NCI-H2029 (cell line): ENCODE measurements at places on chromosomes 11 and 22.
A peak's percentile ranks its signal among the peaks of the same experiment; 100 is the strongest.

DNA sequence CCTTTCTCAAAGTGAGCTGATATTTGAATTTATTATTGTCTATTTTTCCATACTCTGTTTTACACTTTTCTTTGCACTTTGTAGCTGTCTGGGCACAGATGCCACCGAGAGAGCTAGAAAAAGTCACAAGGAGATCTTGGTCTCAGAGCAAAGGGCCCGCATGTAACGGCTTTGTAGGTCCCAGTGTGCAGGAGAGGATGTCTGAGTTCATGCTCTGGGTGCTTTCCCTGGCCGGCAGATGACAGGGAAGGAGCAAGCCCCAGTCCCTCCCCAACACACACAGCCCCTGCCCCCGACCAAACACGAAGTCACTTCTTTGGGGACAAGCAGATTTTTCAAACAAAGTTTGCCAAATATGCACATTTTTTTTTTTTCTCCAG lies 55.8 kb downstream of the SMIM38 start:
- no peak for DNase-seq

GRCh38 chr22:49789289-49790141 lies 38.2 kb downstream of the BRD1 start:
- no peak for DNase-seq

DNA sequence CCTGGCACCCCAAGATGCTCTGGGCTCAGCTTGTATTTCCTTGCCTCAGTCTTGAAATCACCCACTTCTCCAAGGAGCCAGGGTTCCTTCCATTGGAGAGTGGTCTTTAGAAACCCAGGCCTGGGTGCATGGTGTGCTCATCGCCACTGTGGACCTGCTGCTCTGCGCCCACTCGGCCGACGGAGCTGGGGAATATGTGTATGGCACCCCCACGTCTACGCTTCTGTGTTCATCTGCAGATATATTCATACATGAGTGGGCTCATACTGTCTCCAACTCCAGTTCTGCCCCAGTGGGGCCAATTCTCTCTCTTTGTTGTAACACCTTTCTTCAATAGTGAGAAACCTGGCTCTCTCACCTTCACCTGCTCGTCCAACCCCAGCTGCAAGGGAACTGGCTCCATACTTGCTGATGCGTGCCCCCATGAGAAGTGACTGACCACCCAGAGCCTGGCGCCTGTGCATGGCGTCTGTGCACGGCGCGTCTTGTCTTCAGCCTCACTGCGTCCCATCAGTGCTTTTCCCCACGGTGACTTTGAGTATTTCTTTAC lies 39.8 kb downstream of the KCNQ1 start:
- no peak for DNase-seq

DNA sequence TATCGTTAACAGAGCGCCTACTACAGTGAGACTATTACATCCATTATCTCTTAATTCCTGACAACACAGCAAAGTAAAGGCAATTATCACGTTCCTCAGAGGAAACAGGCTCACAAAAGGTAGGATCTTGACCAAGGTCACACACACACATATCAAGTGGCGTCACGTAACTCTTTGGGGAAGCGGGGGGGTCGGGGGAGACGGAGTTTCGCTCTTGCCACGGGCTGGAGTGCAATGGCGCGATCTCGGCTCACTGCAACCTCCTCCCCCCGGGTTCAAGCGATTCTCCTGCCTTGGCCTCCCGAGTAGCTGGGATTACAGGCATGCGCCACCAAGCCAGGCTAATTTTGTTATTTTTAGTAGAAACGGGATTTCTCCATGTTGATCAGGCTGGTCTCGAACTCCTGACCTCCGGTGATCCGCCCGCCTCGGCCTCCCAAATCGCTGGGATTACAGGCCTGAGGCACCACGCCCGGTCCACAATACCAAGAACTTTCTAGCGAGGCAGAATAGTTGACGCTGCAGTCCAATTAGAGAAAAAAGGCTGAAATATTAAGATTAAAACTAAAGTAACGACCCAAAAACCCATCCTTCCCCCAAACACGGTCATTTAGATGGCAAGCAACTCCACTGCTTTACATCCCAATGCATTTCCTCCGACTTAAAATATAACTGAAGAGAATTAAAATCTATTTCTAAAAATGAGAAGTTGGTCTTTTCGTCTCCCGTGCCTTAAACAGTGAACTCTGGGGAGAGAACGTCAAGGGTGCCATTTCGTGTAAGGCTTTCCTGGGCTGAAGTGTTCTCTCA lies 1.2 kb downstream of the DDX17 start:
- peak; percentile 41 for DNase-seq

DNA sequence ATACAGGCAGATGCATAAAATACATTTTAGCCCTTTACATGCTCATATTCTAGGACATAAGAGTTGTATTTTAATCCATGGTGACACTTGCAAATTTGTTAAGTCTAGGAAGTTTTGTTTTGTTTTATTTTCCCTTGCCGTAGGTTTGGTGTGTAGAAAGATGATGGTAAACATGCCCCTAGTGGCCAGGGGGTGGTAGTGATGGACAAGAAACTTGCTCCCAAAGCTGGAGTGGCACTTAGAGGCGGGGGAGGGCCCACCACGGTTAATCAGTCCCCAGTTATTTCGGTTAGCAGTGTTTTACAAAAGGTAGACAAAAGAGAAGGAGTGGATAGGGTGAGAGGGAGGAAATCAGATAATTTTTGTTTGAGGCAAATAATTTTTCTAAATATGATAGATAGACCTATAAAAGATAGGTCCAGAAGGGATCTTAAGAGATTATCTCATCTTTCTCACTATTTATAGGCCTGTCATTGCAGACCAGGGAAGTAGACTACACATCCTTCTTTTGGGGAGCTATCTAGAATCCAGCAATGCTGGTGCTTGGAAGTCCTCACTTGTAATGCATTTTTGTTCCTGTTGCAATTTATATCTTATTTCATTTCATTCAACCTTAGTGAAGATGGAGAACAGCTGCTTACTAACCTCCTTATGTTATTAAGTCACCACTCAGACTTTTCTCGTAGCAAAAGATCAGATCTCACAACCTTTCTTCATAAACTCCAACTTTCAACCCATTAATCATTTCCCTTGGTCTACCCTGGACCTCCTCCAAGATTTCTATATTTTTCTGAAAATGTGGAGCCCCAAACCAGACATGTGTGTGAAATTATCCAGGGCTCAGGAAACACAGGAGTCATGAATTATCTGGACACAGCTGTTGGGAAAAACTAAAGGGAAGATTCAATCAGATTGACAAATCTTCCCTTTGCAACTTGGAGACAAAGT lies 5.9 kb upstream of the BDNF start:
- no peak for DNase-seq

- no peak for DNase-seq
Measured at GRCh38 chr11:44145011-44145775, 49.7 kb downstream of the EXT2 start.

DNA sequence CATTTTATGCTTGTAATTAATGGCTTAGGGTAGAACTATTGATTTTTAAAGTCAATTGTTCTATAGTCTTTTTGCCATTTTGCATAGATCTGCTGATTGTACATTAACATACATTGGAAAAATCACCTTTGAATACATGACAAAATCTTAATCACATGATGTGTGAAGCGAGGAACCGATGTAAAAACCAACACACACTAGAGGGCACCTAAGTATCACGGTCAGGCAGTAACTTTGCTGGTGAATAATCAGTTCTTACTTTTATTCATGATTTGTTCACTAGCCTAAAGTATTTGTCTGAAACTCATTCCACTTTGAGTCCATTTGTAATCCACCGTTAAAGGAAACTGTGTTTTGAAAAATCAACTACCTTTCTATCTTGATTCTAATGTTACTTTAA lies 28.2 kb downstream of the JHY start:
- no peak for DNase-seq

DNA sequence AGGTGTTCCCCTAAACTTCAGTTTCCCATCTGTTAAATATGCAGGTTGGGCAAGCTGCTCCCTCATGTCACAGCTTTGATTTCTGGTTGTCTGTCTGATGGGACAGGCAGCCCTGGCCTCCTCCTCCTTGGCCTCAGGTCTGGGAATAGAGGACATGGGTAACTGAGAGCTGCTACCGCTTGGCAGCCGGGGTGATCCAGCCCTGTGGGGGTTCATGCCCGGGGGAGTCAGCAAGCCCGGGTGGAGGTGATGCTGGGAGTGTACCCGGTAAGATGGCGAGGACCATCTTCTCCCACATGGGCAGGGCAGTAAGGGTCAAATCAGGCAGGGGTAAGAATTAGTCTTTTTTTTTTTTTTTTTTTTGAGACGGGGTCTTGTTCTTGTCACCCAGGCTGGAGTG lies 845.0 kb downstream of the TBC1D22A start:
- DNase-seq, result no peak

- no peak for DNase-seq
Measured at GRCh38 chr11:119375337-119376196, 5.9 kb downstream of the USP2 start.

DNA sequence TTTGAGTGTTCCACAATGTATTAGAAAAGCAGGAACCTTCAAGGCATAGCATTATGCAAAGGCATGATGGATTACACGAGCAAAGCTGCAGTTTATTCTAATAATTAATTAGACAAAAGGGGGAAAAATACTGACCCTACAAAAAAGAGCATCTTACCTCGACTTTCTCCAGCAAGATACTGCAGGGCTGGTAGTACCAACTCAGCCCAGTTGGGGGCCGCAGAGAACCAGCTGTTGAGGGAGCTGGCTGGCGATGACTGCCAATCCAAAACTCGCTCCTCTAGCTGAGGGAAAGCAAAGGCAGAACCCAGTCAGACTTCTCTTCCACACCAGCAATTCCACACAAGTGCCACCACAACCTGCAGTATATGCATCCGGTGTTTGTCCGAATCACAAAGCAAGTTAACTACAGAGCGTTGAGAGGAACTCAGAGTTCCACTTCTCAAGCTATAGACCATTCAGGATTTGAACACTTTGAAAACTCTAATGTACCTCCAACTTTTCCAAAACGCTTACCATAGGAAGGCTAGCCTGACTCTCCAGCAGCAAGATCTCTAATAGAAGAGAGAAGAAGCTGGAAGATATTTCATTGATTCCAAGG lies 13.7 kb downstream of the NFRKB start:
- DNase-seq, result peak; percentile 7

DNA sequence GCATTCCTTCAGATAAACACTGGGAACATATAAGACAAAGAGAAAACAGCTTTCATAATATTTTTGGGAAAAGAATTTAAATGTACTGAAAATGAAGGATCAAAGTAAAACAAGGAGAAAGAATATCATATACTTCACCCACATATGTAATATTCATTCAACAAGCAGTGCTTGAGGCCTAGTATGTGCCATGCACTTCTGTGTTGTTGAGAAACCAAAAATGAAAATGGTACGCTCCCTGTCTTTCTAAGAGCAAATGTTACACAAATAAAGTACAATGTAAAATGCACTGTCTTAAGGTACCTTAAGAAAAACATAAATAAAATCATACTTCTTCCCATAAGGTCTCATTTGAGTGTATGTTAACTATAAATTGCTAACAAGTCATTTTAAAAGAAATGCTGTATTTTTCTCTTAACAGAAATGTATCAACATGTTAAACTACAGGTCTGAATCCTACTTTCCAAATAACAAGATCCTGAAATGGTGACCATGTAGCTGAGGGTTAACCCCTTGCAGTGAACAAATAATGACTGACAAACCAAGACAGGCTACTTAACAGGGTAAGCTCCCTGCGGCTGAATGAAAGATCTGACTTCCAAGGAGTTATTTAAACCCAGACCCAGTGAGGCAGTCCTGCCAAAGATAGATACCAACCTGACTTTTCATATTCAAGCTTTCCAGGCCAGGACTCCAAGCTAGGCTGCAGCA lies 377.6 kb downstream of the DCDC1 start:
- DNase-seq, result no peak

- peak; percentile 86 for DNase-seq
Measured at GRCh38 chr22:42655693-42656092, 6.5 kb upstream of the CYB5R3 start.

GRCh38 chr22:40157330-40157945 lies 20.3 kb upstream of the TNRC6B start:
- DNase-seq, result no peak

DNA sequence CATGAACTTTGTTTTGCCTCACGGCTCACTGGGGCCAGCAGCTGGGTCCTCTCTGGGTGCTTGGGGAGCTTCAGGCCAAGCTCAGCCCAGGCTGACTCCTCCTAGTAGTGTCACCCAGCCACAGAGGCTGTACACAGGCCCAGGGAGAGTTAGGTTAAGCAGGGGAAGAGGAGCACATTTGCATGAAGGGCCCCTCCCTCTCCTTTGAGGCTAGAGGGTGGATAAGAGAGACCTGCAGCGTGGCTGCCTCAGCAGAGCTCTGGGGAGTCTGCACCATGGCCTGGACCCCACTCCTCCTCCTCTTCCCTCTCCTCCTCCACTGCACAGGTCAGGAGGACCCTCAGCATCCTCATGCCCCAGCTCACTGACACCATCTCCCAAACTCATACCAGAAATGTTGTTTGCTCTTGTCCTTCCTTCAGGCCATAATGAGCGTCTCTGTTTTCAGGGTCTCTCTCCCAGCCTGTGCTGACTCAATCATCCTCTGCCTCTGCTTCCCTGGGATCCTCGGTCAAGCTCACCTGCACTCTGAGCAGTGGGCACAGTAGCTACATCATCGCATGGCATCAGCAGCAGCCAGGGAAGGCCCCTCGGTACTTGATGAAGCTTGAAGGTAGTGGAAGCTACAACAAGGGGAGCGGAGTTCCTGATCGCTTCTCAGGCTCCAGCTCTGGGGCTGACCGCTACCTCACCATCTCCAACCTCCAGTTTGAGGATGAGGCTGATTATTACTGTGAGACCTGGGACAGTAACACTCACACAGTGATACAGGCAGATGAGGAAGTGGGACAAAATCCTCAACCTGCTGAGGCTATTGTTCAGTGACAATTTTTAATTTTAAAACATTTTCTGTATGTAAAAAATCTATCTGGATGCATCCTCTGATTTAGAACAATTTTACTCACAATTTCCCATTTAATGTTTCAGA lies 82.4 kb upstream of the VPREB1 start:
- no peak for DNase-seq

DNA sequence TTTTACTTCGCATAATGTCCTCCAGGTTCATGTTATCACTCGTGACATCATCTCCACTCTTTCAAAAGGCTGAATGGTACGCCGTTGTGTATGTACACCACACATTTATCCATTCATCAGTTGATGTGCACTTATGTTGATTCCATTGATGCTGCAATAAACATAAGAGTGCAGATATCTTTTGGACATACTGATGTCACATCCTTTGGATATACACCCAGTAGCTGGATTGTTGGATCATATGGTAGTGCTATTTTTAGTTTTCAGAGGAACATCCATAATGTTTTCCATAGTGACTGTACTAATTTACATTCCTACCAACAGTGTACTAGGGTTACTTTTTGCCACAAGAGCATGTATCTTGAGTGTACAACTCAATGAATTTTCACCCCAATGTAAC lies 25.0 kb upstream of the NELL1 start:
- no peak for DNase-seq

GRCh38 chr11:86818462-86819192 lies 18.3 kb downstream of the PRSS23 start:
- peak; percentile 52 for DNase-seq

GRCh38 chr22:48104766-48105165 lies 1342.3 kb downstream of the TBC1D22A start:
- no peak for DNase-seq
